Pancreas (tissue), 10 donors: ENCODE measurements at places on chromosomes 5 and 9. TPM values are rescaled to one million over a fixed set of nuclear protein-coding genes. Genes with fewer than 3 reads are reported as not detected.
A peak's percentile ranks its signal among the peaks of the same experiment; 100 is the strongest.

Gene ARSK
- total RNA-seq: 1.3 TPM

Gene ADGRD2
- total RNA-seq: not detected

DNA sequence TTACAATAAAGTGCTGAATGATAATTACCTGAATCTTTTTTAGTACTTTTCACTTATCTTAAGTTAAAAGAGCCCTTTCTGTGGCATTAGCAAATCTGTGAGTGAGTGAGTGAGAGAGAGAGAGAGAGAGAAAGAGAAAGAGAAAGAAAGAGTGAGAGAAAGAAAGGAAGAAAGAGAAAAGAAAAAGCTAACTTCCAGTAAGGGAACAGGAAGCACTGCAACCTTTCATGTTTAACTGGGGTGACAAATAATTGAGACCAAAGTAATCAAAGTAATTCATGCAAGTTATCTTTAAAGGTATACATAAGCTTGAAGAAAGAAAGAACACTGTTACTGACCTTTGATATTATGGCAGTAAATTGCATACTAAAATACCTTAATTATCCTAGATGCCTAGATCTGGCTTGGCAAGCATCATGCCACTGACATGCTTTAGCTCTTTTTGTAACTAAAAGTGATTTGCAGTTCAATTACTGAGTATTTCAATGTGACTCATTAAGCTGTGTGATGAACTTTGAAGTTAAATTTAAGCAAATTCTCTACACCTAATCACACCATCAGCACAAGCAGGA lies 21.7 kb downstream of the FEM1C start:
- H3K4me3 ChIP-seq: no peak overlapping the region
- H3K27ac ChIP-seq: no peak overlapping the region
- H3K4me1 ChIP-seq: peaks cover 11% of the 10 kb centered on the region

GRCh38 chr9:137743695-137744094 lies 124.9 kb downstream of the EHMT1 start:
- no peak for DNase-seq
- H3K4me1 ChIP-seq: no peaks in the 10 kb centered on the region
- H3K36me3 ChIP-seq: peaks cover 17% of the 10 kb centered on the region
- no peak overlapping the region for H3K4me3 ChIP-seq

- no peak overlapping the region for H3K4me3 ChIP-seq
- no peaks in the 10 kb centered on the region for H3K27me3 ChIP-seq
- no peak for DNase-seq
- no peak overlapping the region for H3K27ac ChIP-seq
Measured at GRCh38 chr9:124623966-124624734, 117.0 kb upstream of the NR5A1 start.

Gene ARPC5L
- total RNA-seq: 10.8 TPM

DNA sequence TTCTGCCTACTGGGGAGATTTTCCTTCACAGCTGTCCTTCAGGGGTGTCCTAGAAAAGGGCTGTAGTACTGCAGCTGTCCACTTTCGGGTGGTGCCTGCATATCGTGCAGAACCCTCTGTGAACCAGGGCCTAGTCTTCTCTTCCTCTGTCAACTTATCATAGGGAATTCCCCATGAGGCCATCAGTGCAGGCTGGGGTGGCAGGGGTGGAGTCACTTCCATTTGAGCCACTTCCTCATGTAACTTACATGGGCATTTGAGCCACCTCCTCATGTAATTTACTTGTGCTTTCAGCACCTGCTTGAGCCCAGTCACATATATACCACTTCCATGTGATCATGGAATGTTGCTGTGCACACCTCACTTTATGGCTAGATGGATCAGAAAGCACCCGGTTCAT lies 742.0 kb upstream of the RGMB start:
- H3K27me3 ChIP-seq: no peaks in the 10 kb centered on the region
- H3K36me3 ChIP-seq: no peaks in the 10 kb centered on the region
- no peak for DNase-seq
- H3K4me1 ChIP-seq: no peaks in the 10 kb centered on the region

Gene SRA1
- total RNA-seq: 7.0 TPM

Gene HNRNPA0
- total RNA-seq: 14.1 TPM

DNA sequence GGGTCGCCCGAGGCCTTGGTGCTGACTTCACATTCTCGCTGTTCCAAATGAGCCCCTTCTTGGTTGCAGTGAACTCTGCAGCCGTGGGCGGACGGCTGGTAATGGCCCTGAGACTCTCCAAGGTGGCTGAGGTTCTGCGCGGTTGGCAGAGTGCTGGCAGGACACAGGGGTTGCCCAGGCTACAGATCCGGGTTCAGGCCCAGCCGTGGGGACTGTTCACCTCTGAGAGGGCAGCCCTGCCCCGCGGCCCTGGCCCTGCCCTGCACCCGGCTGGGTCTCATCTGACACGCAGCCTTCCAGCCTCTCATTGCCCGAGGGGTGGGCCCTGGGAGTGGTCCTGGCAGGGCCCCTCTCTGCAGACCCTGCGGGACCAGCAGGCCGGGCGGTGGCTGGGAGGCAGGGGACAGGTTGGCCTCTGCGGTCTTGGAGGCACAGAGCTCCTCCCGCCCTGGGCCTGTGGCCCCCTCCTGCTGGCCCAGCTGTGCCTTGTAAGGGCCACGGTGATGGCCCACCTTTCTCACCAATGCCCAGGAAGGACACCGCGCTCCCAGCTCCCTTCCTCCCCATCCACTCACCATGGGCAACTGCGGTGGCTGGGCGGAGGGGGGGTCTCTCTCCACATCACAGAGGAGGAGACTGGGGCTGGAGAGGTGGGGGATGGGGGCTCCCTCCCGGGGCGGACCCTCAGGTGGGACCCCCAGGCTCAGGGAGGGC lies 51.6 kb downstream of the AHRR start:
- no peaks in the 10 kb centered on the region for H3K36me3 ChIP-seq
- no peaks in the 10 kb centered on the region for H3K4me1 ChIP-seq
- no peak for DNase-seq
- H3K4me3 ChIP-seq: no peak overlapping the region
- no peak overlapping the region for H3K27ac ChIP-seq

- H3K27me3 ChIP-seq: no peaks in the 10 kb centered on the region
- no peak overlapping the region for H3K27ac ChIP-seq
- no peaks in the 10 kb centered on the region for H3K36me3 ChIP-seq
- H3K4me1 ChIP-seq: no peaks in the 10 kb centered on the region
- DNase-seq: peak; percentile 86
- H3K4me3 ChIP-seq: no peak overlapping the region
Measured at GRCh38 chr9:36148311-36149051, 11.9 kb downstream of the GLIPR2 start.

- no peak overlapping the region for H3K27ac ChIP-seq
- no peak overlapping the region for H3K4me3 ChIP-seq
- H3K36me3 ChIP-seq: no peaks in the 10 kb centered on the region
- DNase-seq: no peak
- H3K4me1 ChIP-seq: no peaks in the 10 kb centered on the region
Measured at GRCh38 chr9:133601746-133602145, 7.4 kb downstream of the FAM163B start.

DNA sequence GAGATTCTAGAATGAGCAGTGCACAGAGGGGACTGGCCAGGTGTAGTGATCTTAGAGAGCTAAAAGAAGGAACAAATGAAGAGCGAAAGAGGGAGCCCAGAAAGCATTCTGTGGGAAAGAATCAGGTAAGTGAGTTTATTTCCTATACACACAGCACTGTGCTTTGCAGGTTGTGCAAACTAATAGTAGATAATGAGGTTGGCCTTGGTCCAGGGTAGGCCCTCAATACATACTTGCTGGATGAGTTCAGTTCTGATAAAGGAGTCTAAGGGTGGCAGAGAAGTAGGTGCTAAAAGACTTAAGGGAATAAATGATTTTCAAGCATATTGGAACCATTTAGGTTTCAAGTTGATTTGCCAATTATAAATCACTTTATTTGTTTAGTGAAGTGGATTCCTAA lies 122.0 kb downstream of the NPR3 start:
- H3K36me3 ChIP-seq: no peaks in the 10 kb centered on the region
- H3K27me3 ChIP-seq: no peaks in the 10 kb centered on the region
- H3K4me1 ChIP-seq: peaks cover 17% of the 10 kb centered on the region

DNA sequence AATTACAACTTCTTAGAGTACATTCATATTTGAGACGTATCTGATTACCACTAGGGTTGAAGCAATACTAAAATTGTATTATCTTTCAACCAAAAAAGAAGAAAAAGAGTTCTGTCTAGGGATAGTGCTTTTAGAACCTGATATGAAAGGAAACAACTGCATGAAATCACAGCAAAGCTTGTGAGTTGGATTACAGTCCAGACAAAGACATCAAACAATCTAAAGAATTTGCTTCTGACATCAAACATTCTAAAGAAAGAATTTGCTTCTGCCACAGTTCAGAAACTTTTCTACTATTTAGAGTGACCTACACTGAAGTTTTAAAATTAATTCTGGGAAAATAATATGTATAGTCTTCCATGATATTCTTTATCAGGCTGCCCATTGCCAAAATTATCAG lies 1141.1 kb upstream of the ACO1 start:
- no peaks in the 10 kb centered on the region for H3K4me1 ChIP-seq
- no peak overlapping the region for H3K4me3 ChIP-seq
- H3K27ac ChIP-seq: no peak overlapping the region

- H3K27me3 ChIP-seq: no peaks in the 10 kb centered on the region
- H3K4me3 ChIP-seq: no peak overlapping the region
- H3K27ac ChIP-seq: no peak overlapping the region
- no peaks in the 10 kb centered on the region for H3K4me1 ChIP-seq
- H3K36me3 ChIP-seq: no peaks in the 10 kb centered on the region
Measured at GRCh38 chr9:89008055-89008743, 16.9 kb downstream of the S1PR3 start.

Gene BOD1
- total RNA-seq: 28.5 TPM

Gene PRELID2
- 14.5 TPM for total RNA-seq

Gene LIFR
- 24.0 TPM for total RNA-seq

- no peaks in the 10 kb centered on the region for H3K36me3 ChIP-seq
- H3K4me3 ChIP-seq: peak overlapping the region; percentile 46
- H3K4me1 ChIP-seq: peaks cover 8% of the 10 kb centered on the region
Measured at GRCh38 chr5:177403102-177403791, 2.8 kb upstream of the PFN3 start.

Gene GOLGA2
- 52.4 TPM for total RNA-seq
